Dorsolateral prefrontal cortex (tissue), 122 donors: ENCODE measurements at places on chromosomes 16 and 17. TPM values are rescaled to one million over a fixed set of nuclear protein-coding genes. Genes with fewer than 3 reads are reported as not detected.
A peak's percentile ranks its signal among the peaks of the same experiment; 100 is the strongest.

GRCh38 chr16:84461029-84461412 is 43.4 kb downstream of the MEAK7 start:
- peak; percentile 11 for DNase-seq

DNA sequence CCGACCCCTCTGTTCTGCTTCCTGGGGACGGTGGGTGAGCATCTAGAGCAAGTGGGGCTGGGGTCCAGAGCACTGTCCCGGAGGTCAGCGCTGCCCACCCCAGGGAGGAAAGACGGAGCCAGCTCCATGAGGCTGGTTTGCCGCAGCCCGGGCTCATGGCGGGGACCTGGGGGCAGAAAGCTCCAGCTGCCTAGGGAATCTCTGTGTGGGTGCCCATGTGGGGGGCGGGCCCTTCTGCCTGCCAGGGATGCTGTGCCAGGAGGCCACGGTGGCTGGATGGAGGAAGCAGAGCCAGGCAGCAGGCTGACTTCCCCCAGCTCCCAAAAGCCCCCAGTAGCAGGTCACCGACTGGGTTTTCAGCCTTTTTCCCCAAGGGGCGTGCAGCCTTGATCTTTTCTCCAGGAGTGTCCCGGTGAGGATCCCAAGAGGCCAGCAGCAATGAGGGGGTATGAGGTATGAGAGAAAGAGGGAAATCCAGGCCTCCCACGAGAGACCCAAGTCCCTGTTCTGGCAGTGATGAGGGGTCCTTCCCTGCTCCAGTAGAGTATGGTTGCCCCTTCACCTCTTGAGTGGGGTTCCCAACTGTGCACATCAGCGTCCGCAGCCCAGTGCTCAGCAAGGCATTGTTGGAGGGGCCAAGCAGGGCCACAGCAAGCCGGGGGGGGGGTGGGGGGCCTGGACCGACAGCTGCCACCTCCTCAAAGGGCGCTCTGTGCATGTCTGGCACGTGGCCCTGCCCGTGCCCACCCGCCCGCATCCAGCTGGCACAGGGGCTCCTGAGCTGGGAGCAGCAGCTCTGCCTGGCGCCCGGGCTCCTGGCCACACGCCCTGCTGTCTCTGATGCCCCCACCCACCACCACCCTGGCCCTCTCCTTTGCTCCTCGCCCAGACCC is 15.6 kb upstream of the BCAR1 start:
- DNase-seq: peak; percentile 68

DNA sequence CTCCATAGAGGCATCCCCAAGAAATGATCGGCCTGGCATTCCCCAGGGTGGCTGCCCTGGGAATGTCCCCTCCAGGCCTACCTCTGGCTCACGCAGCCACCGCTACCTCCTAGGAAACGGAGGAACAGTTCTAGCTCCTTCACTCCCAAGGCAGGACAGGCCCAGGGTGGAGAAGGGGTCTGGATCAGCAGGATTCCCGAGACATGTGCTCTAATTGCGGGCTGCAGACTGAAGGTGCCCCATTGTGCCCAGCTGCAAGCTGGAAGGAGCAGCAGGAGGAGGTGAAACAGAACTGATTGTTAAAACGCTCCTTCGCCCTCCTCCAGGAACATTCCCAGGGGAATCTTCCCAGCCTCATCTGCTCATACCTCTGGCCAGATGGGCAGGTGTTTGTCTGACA is 40.8 kb downstream of the SCNN1G start:
- DNase-seq: no peak

- no peak for DNase-seq
Observed at GRCh38 chr17:17645961-17646360, 35.3 kb upstream of the RAI1 start.

GRCh38 chr17:9322326-9322725 is 253.3 kb downstream of the STX8 start:
- no peak for DNase-seq

DNA sequence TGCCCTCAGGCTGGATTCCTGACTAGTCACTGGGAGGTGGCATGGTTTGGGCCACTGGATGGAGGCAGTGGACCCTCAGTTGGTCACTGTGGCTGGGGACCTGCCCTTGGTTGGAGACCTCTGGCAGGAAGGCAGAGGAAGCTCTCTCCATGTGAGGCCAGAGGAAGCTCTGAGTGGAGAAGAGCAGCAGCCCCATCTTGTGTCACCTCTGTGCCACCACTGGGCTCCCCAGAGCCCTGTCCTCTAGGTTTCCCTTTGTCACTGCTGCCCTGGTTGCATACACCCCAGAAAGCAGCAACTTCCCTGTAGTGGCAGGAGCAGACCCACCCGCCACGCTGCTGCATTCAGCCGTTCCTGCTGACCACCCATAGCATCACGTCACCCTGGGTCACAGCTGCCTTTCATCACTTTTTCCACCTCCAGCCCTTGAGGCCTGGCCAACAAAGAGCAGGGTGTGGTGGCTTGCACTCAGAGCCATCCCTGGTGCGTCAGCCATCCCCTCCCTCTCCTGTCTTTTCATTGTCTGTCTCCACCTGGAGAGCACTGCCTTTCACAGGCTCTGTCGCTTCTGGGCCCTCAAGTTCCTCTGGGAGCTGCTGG is 11.9 kb downstream of the CTRL start:
- DNase-seq: no peak

GRCh38 chr17:77618173-77618572 is 340.3 kb upstream of the TNRC6C start:
- no peak for DNase-seq

DNA sequence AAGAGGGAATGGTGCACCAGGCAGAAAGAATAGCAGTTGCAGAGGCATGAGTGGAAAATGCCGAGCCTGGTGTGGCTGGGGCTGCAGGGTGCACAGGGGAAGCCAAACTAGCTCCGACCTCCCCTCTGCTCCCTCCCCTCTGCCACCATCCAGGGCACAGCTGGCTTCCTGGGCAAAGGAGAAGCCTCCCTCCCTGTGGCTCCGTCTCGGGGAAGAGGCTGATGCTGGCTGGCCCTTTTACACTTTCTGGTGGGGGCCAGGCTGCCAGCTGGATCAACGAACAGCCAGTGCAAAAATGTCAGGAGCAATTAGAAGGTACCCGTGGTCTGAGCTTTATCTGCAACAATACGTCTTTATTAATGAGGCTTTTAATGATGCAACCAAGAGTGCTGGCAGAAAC is 37.1 kb upstream of the KCNJ12 start:
- DNase-seq: peak; percentile 39

DNA sequence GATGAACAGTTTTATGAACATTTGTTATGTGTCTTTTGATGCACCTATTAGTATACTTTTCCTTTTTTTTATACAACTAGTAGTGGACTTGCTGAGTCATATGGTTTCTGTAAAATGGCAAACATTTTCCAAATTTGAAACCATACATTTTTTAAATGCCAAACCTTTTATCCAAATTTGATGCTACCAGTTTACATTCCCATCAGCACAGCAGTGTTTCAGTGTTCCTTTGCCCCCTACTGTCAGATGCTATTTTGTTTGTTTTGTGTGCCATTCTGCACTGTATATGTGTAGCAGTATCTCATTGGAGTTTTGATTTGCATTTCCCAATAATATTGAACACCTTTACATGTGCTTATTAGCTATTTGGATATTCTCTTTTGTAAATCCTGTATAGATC is 219.4 kb downstream of the TANC2 start:
- no peak for DNase-seq

- peak; percentile 15 for DNase-seq
Observed at GRCh38 chr16:57531635-57532265, 4.6 kb downstream of the CCDC102A start.

- no peak for DNase-seq
Observed at GRCh38 chr17:10072556-10073425, 125.6 kb downstream of the GAS7 start.

DNA sequence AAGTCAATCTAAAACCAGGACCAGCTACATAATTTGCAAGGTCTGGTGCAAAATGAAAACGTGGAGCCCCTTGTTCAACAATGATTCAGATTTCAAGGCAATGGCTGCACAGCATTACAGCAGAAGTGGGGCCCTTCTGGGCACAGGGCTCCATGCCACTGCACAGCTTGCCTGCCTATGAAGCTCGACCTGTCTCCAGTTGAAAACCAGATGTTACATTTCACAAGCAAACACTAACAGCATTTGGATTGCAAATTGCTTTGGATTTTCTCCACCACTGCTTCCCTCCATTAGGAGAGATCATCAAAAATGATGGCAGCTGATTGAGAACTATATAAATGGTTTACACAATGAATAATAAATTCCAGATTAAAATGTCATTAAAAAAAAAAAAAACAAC is 551.4 kb upstream of the ZFHX3 start:
- no peak for DNase-seq

Gene RHBDL3
- total RNA-seq: 44.7 TPM

Gene TP53TG3C
- total RNA-seq: not detected

Gene PALB2
- 13.2 TPM for total RNA-seq

Gene RPS15A
- total RNA-seq: 250 TPM

Gene RRAD
- total RNA-seq: 1.2 TPM

Gene LPCAT2
- total RNA-seq: 12.6 TPM

Gene GRAPL
- total RNA-seq: 6.4 TPM

Gene GRAP
- total RNA-seq: 1.9 TPM
